ENCODE measurements at places on chromosomes 16 and 17.

DNA sequence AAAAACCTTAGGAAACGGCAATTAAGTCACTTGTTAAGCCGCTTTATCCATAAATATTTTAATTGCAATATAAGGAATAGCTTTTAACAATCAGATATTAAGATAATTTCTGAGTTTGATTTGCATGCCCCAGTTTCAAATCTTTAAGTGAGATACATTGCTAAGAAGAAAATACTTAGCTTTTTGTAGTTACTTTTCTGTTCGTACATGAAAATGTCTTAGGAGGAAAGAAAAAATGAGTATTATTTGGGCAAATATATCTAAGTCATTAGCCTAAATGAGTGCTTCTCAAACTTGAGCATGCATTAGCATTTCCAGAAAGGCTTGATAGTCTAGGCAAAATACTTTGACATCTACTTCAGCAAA is 6.4 kb downstream of the ZNF207 start:
- no peak for DNase-seq

- DNase-seq = no peak
These were observed 478.8 kb upstream of the CDH11 start for GRCh38 chr16:65600629-65601028.

- DNase-seq = peak; percentile 11
These were observed 40.8 kb upstream of the SEC14L1 start for GRCh38 chr17:77099997-77100396.

GRCh38 chr17:68759002-68759342 is 157.8 kb upstream of the FAM20A start:
- DNase-seq = no peak

DNA sequence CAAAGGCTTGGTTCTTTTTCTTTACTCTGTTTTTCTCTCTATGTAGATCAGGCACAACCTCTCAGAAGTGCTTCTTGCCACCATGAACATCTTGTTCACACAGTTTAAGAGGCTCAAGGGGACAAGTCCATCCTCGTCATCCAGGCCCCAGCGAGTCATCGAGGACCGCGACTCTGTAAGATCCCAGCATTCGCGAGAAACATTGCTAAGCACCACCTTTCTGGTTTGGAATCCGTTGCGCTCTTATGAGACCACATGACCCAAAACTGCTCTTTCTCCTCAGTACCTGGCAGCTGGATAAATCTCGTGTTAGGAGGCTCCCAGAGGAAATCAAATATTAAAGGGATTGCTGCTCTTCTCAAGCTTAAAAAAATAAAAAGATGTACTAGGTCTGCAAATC is 23.3 kb upstream of the SLC12A3 start:
- DNase-seq = no peak

- no peak for DNase-seq
These were observed 15.6 kb upstream of the SLC38A8 start for GRCh38 chr16:84058211-84058610.

GRCh38 chr17:27496005-27496404 is 39.8 kb downstream of the KSR1 start:
- DNase-seq = no peak

GRCh38 chr16:47481698-47482374 is 20.7 kb downstream of the PHKB start:
- DNase-seq = no peak

- peak; percentile 17 for DNase-seq
These were observed at the start of gene ZNF385C for GRCh38 chr17:42097691-42098631. Gene ZNF385C, minus strand, starts transcription at chr17:42098473. Its CDS starts 35,417 bp downstream, at chr17:42063056.

- no peak for DNase-seq
These were observed 68.2 kb downstream of the CDK12 start for GRCh38 chr17:39529455-39529854.

DNA sequence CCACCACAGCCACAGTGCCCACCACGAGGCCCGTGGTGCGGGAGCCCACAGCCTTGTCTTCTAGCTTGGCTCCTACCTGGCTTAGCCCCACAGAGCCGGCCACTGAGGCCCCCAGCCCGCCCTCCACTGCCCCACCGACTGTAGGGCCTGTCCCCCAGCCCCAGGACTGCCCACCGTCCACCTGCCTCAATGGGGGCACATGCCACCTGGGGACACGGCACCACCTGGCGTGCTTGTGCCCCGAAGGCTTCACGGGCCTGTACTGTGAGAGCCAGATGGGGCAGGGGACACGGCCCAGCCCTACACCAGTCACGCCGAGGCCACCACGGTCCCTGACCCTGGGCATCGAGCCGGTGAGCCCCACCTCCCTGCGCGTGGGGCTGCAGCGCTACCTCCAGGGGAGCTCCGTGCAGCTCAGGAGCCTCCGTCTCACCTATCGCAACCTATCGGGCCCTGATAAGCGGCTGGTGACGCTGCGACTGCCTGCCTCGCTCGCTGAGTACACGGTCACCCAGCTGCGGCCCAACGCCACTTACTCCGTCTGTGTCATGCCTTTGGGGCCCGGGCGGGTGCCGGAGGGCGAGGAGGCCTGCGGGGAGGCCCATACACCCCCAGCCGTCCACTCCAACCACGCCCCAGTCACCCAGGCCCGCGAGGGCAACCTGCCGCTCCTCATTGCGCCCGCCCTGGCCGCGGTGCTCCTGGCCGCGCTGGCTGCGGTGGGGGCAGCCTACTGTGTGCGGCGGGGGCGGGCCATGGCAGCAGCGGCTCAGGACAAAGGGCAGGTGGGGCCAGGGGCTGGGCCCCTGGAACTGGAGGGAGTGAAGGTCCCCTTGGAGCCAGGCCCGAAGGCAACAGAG is 10.5 kb downstream of the VASN start:
- no peak for DNase-seq

GRCh38 chr16:68499006-68499405 is 40.1 kb upstream of the ZFP90 start:
- no peak for DNase-seq

- DNase-seq = no peak
These were observed 13.0 kb downstream of the GPR142 start for GRCh38 chr17:74380086-74380958.

- no peak for DNase-seq
These were observed 1.8 kb downstream of the TNS4 start for GRCh38 chr17:40499551-40500189.

DNA sequence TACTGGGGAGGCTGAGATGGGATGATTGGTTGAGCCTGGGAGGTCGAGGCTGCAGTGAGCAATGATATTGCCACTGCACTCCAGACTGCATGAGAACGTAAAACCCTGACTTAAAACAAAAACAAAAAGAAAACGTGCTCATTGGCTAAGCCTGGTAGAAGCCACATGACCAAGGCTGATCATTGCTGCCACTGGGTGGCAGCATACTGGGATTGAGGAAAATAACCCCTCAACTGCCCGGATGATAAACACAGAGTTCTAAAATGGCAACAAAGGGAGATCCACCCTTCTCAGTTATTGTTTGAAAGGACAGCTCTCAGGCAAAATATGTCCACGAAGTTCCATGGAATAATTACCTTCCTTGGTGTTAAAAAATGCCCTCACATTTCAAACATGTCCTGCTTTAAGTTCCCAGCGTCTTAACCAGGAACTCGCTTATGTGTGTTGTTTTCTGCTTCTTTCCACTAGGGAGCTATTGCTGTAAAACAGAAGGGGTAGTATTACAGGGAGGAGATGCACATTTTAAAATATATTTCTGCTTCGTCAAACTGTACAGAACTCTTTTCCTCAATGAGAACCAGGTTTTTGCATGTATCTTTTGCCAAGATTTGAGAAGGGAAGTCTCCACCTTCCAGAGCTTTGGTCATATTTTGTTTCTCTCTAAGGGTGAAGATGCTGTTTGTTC is 675.3 kb downstream of the MAF start:
- DNase-seq = peak; percentile 43

GRCh38 chr16:24853830-24854229 is 8.1 kb downstream of the SLC5A11 start:
- no peak for DNase-seq

Data from CD4-positive, alpha-beta T cell treated with Interleukin-4 for 4 hours (primary cell).